ENCODE measurements at places on chromosomes 6 and 20.

- no peak for DNase-seq
These were observed 292.6 kb upstream of the NT5E start for GRCh38 chr6:85157311-85157710.

DNA sequence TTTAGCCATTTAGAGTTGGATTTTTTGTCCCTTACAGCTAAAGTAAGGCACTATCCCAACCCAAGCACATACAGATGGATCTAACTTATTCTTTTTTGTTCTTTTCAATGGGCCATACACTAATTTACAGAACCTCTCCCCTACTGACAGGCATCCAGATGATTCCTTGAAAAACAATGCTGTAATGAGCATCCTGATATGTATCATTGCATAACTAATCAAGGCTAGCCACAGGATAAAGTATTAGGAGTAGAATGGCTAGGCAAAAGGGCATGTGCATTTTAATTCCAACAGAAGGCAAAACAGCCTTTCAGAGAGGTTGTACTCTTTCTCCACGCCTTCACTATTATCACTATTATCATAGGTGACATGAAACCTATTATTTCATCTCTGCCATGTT, 54.1 kb downstream of the ELOVL5 start:
- DNase-seq, result no peak

DNA sequence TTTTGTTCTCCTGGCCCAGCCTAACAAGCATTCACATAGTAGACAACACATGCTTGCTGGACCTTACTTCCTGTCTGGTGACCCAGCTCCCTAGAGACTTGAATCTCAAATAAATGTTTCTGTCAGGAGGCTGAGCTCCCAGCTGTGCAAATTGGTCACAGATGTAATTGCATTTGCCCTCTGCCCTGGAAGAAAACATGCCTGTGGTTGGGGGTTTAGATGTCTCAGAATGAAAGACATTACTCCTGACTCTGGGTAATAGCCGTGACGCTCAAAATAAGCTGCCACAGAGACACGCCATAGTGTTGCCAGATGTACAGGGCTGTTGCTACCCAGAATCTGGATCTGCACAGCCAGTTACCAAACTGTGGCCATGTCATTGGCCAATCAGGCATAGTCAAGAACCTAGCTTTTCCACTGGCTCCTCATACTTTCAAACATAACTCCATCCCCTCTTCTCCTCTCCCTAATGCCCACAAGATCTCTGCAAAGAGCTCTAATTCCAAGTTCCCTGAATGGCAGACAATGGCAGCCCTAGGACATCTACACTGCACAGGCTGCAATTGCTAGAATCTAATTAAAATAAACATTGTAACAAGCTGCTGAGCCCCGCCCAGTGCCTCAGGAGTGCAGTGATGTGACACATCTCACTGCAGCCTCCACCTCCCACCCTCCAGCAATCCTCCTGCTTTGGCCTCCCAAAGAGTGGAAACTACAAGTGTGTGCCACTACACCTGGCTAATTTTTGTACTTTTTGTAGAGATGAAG, 32.8 kb upstream of the GMPR start:
- DNase-seq, result peak; percentile 83

GRCh38 chr6:170433163-170434116, 119.7 kb downstream of the PSMB1 start:
- no peak for DNase-seq

GRCh38 chr6:5499644-5500306, 238.5 kb downstream of the FARS2 start:
- DNase-seq, result peak; percentile 77

GRCh38 chr6:135331002-135331401, 149.9 kb downstream of the MYB start:
- peak; percentile 31 for DNase-seq

DNA sequence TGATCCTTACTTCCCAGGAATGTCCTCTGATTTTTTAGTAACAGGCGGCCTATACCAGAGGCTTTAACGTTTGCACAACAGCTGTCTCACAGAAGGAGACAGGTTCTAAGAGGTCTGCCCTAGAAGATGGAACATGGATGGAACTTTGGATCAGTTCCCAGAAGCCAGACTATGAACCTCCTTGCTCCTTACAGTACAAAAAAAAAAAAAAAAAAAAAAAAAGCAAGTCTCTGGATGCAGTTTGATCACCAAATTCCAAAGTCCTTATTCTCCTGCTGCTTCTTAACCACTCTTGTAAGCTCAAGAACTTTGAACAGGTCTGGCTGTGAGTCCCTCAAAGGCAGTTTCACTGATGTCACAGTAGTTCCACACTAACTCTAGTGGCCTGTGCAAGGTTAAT, 2.0 kb upstream of the TRMT11 start:
- peak; percentile 33 for DNase-seq

GRCh38 chr6:139278190-139278589, 13.6 kb downstream of the TXLNB start:
- DNase-seq, result no peak

- DNase-seq, result no peak
These were observed 13.6 kb downstream of the GLP1R start for GRCh38 chr6:39062014-39062740.

DNA sequence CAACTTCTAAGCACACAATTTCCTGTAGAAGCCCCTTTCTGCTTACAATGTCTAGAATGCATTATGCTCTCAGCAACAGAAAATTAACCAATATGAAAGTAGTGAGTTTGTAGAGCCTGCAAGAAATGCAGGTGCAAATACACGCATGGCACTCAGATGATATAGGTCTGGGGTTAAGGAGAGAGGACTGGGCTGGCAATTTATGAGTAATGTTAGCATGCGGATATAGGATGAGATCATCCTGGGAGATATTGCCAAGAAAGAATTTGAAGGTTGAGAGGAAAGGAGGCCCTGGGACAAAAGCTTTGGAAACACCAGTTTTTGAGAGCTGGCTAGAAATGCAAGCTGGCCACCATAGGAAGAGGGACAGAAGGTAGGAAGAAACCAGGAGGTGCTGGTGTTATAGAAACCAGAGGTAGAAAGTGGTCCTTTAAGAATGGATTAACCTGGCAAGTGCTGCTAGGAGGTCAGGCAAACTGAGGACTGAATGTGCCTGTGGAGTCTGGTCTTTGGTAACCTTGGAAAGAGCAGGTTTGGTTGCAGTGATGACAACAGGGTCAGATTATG, 183.2 kb upstream of the MYLIP start:
- DNase-seq, result peak; percentile 38

- no peak for DNase-seq
These were observed 45.7 kb downstream of the PPARD start for GRCh38 chr6:35388030-35388429.

GRCh38 chr20:62835931-62836861, 19.3 kb downstream of the COL9A3 start:
- DNase-seq, result no peak

GRCh38 chr6:160039441-160039840, 70.6 kb downstream of the IGF2R start:
- DNase-seq, result no peak

- no peak for DNase-seq
These were observed 265.5 kb downstream of the DLL1 start for GRCh38 chr6:170025341-170025911.
